ENCODE measurements at places on chromosomes 13 and 19.

DNA sequence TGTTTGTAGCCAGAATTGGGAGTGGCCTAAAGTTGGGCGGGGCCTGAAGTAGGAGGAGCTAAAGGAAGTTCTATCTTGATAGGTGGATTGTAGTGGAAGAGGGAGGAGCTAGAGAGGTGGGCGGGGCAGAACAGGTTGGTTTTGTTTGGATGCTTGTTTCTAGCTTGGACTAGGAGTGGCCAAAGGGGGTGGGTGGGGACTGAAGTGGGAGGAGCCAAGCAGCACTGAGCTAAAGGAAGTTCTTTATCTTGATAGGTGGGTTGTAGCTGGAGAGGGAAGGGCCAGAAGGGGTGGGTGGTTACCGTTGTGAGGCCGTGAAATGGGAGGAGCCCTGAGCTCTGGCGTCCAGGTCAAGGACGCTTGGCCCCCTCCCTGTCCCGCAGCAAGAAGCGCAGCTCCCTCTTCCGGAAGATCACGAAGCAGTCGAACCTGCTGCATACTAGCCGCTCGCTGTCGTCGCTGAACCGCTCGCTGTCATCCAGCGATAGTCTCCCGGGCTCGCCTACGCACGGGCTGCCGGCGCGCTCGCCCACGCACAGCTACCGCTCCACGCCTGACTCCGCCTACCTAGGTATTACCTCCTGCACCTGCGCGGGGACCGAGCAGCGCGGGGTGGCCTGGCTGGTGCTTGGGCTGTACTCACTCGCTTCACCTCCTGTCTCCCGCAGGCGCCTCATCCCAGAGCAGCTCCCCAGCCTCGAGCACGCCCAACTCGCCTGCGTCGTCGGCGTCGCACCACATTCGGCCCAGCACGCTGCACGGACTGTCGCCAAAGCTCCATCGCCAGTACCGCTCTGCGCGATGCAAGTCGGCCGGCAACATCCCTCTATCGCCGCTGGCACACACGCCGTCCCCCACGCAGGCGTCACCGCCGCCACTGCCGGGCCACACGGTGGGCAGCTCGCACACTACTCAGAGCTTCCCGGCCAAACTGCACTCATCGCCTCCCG is 8.0 kb downstream of the DNASE2 start:
- peak; percentile 55 for DNase-seq

DNA sequence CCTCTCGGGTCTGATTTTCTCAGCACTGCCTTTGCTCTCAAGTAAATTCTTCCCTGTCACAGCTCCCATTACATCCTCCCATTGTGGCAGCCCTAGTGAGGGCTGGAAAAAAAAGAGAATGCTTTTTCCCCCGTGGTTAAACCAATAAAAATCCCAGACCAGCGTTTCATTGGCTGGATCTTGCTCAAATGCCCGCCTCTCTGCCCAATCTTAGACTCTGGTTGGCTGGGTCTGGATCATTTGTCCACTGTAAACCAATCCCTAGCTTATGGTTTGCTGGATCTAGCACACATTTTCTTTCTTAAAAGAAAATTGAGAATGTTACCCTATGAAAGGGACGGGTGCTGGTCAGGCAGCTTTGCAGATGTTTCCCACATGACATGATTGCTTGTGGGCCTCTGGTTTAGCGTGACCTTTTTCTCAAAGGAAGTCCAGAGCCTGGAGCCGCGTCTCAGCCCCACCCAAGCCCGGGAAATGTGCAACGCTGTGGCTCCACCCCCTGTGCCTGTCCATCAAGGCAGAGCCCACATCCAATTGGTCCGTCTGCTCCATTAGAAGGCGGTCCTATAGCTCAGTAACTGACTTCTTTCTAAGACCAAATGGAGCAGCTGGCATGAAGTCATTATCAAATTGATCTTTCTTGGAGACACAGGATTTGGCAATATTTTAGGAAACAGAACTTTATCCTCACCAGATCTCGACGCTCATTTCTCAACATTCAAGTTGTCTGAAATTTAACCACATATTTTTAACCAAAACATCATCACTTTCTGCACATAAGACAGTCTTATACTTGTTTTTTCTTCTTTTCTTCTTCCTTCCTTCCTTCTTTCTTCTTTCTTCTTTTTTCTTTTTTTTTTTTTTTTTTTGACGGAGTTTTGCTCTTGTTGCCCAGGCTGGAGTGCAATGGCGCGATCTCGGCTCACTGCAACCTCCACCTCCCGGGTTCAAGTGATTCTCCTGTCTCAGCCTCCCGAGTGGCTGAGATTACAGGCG is 2.6 kb upstream of the MCEMP1 start:
- DNase-seq, result no peak

- DNase-seq, result no peak
Observed at GRCh38 chr19:18049385-18049784, 37.3 kb downstream of the IL12RB1 start.

- DNase-seq, result no peak
Observed at GRCh38 chr13:114109641-114110041, 22.8 kb downstream of the RASA3 start.

GRCh38 chr19:4343370-4344307 is at the start of gene MPND:
Gene MPND (plus strand): TSS chr19:4343562. CDS start chr19:4343594, 32 bp downstream.
- DNase-seq, result peak; percentile 89

Measured in GM12891 (cell line).